ENCODE measurements at places on chromosomes 1 and 21.

DNA sequence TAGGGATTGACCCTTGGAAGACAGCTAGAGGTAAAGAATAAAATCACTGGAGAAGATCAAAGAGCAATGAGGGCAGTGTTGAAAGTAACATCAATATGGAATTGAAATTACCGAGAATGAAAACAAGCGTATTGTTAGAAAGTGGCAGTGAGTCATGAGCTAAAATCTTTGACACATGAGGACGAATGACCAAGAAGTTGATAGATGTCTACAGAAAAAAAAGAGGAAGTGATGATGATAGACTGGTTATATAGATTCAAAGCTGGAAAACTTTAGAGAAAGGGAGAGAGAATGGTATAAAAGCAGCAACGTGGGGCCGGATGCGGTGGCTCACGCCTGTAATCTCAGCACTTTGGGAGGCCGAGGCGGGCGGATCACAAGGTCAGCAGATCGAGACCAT, 12.5 kb upstream of the DNM3 start:
- DNase-seq, result no peak

DNA sequence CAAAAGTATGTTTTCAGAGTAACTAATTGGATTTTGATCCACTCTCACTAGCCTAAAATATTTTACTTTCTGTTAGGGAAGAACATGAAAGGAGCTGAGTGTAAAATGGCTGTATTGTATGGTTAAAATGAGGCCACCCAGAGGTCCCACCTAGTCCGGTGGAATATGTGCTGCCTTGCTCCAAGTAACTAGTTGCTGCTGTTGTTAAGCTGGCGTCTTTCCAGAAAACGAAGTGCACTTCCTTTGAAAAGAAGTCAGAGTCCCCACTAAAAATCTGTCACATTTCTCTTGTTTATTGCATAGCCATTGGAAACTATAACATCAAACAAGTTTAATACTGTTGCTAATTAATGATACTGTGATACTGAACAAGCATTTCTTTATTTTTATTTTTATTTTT, 3.2 kb downstream of the SLC25A33 start:
- DNase-seq, result peak; percentile 52

DNA sequence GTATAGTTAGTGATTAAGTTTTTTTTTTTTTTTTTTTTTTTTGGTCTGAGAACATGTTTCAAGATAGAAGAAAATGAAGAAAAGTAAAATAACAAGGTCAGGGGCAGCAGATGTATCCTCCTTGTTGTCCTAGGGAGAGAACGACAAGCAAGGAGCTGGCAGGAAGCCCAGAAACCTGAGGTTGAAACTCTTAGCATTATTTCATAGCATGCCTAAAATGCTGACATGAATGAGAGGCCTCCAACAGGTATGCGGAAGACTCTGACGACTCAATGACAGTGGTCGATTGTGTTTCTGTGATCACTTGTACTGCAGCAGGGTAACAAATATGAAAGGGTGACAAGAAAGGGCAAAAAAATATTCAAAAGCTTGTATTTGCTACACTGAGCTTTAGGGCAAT, 415.9 kb downstream of the PLA2G4A start:
- peak; percentile 7 for DNase-seq

- no peak for DNase-seq
Observed at GRCh38 chr1:172405912-172406311, 14.6 kb upstream of the C1orf105 start.

DNA sequence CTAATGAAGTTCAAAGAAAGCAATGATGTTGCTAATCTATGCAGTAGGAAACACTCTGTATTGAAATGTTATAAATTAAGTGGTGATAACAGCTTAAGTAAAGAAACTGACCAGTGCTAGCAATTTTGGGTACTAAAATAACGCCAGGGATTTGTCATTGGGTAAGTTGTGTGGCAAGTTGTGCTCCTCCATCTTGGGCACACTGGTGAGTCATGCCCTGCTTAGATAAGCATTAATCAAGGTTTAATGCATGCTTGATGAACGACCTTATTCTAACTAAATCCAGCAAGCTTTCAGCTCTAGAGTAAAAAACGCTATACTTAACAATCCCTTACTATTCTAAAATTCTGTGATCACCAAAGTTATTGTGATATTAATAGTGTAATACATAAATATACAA, 25.2 kb downstream of the VAMP4 start:
- peak; percentile 11 for DNase-seq

- no peak for DNase-seq
Observed at GRCh38 chr1:176603696-176604095, 140.7 kb downstream of the PAPPA2 start.

DNA sequence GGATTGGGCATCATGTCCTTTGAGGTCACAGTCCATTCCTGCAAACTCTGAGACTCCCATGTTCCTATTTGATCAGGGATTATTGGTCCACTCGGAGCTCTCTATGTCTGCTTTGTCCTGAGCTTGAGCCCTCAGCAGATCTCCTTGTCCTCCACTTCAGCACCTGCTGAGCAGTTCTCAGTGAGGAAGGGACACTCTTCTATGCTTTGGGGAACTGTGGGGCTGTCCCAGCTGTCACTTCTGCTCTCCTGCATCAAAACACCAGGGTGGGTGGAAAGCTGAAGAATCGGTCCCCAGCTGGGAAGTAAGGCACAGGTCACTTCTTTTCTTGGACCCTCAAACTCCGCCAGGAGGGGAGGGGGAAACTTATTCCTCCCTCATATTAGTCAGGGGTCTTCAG, 99.5 kb downstream of the PCP4 start:
- no peak for DNase-seq

DNA sequence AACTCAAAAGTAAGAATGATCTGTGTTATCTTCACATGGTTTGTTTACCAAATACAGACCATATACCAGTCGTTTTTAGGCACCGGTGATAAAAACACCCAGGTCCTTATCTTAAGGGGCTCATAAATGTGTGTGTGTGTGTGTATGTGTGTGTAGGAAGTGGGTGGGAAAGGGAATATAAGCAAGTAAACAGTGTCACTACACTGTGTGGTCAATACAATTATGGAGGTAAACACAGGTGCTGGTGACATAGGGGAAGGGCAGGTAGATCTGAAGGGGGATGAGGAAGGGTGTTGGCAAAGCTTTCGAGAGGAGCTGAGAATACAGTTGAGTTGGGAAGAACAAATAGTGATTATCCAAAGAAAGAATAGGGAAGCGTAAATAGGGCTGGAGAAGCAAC, 19.1 kb upstream of the MRPS6 start:
- no peak for DNase-seq

DNA sequence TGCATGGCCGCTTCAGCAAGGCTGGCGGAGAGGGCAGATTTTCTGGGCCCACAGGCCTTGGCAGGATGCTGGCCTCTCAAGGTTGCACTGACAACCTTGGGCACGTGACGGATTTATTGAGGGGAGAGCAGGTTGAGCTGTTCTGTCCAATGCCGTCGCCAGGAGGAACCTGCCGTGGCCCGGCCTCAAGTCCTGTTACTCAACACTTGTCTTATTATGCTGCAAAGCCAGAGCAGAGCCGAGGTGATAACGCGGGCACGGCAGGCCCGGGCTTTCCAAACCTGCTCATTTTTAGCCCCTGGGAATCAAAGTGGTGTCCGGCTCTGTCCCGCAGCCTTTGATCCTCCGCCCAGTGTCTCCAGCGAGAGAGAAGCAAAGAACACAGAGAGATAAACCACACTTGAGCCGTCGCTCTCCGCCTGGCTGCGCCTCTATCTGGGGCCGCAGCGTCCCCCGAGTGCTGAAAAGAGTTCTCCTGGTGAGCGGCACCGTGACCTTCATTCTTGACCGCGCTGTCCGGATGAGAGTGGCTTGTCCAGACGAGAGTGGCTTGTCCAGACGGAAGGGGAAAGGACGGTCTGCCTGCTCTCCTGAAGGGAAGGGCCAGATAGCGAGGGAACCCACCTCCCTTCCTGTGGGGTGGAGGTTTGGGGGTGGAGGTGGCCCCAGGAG, 162.3 kb upstream of the ARHGEF16 start:
- no peak for DNase-seq

DNA sequence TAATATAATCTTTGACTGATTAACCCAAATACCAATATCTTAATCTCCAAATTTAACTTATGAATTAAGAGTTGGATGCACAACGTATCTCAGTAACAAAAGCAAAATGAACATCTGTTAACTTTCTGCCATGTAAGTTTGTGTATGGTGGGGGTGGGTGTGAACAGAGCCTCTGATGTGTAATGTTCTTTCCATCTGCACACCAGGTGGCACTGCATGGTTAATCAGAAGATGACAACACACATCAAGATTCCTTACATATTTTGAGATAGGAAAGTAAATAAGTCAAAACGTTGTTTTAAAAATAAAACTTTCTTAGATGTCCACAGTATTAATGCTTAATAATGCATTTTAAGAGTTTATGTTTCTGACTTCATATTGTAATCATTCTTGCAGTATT, 251.9 kb downstream of the DPYD start:
- peak; percentile 73 for DNase-seq

DNA sequence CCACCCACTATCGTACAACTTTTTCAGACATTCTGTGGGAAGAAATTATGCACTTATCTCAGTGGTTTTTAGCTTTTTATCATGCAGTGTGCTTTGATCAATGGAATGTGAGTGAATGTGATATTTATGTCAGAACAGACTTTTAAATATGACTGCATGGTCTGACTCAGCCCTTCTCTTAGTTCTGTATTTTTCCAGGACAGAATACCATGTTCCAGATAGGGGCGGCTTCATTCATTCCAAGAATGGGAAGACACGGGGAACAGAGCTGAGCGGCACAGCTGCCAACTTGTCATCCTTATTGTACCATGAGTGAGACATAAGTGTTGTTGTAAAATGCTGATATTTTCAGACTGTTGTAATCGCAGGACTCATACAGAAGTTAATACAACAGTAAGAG, 214.6 kb upstream of the NCAM2 start:
- DNase-seq, result no peak

GRCh38 chr1:119260506-119260905, 108.1 kb upstream of the HAO2 start:
- DNase-seq, result no peak

DNA sequence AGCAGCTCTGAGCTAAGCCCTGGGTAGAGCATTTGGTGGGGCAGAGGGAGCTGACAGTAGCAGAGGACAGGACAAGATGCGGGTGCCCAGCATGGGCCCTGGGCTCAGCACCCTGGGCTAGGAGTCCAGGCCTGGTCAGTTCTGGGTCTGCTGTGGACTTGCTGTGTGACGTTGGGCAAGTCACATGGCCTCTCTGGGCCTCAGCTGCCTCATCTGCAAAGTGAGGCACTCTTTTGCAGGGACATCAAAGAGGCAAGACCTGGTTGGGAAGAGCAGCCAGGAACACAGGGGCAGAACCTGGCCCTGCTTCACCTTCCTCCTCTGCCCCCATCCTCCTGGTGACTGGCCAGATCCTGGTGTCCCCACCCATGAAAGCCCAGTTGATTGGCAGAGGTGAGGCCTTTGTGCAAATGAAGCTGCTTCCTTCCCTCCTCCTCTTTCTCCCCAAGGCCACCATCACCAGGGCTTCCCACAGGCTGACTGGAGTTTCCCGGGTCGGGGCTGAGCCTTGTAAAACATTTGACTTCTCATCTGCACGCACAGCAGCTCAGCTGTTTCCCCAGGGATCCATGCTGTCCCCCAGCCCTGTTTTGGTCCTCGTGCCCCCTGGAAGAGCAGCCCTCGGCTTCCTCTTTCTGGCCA, 350.5 kb downstream of the MATN1 start:
- no peak for DNase-seq

GRCh38 chr1:104266612-104267011, 516.9 kb downstream of the AMY1C start:
- DNase-seq, result no peak

GRCh38 chr1:160144921-160145320, 6.5 kb upstream of the ATP1A4 start:
- peak; percentile 64 for DNase-seq

GRCh38 chr1:53697721-53698383, 41.1 kb downstream of the GLIS1 start:
- DNase-seq, result peak; percentile 43

DNA sequence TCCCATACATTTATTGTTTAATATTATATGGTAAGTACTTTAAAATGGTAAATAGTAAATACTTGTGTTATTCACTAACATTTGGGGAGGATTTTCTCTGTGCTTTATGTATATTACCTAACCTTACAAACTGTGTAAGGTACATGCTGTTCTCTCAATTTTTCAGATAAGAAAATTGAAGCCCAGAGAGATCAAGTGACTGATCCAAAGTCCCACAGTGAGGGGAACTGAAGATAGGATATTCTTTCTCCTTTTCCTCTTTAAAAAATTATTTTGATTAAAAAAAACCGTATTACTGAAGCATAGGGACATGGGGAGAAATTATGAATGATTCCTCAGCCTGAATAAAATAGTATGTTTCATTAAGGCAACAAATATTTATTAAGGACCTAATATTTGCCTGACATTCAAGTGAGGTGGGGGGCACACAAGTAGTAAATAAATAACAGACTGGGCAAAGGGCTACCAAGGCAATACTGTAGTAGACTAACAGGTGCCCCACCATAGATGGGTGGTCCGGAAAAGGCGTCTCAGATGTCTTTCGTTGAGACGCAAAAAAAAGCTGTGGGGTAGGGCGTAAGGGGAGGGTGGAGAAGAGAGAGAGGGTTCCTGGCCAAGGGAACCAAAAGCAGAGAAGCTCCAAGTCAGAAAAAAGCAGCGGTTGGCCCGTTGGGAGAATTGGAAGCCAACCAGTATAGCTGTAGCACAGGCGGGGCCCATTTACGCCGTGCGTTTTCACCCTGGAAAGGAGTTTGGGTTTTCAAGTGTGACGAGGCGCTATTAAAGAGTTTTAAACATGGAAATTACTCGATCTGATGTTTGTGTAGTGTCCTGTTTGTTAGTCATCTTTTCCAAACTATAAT, 944 bp upstream of the AGO3 start:
- DNase-seq, result peak; percentile 56

GRCh38 chr1:67937010-67937409, 103.7 kb upstream of the GNG12 start:
- no peak for DNase-seq

GRCh38 chr1:243663651-243664050, 186.4 kb downstream of the AKT3 start:
- DNase-seq, result no peak

DNA sequence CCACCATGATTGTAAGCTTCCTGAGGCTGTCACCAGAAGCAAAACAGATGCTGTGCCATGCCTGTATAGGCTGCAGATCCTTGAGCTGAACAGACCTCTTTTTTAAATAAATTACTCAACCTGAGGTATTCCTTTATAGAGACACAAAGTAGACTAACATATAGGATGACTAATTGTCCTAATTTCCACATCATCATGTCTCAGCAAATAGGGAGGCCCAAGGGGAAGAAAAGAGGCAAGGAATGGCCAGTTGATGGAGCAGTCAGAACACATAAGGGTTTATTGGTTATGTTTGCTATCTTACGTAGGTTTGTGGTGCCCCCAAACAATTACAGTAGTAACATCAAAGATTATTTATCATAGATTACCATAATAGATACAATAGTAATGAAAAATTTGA, 126.2 kb downstream of the RASAL2 start:
- peak; percentile 37 for DNase-seq

GRCh38 chr1:234276151-234276788, 97.0 kb upstream of the COA6 start:
- no peak for DNase-seq

- peak; percentile 23 for DNase-seq
Observed at GRCh38 chr1:6347641-6348487, 45.7 kb downstream of the ACOT7 start.
